ENCODE measurements at places on chromosomes 11 and 22.

GRCh38 chr11:64150051-64150450 is 15.9 kb downstream of the MACROD1 start:
- DNase-seq = no peak

DNA sequence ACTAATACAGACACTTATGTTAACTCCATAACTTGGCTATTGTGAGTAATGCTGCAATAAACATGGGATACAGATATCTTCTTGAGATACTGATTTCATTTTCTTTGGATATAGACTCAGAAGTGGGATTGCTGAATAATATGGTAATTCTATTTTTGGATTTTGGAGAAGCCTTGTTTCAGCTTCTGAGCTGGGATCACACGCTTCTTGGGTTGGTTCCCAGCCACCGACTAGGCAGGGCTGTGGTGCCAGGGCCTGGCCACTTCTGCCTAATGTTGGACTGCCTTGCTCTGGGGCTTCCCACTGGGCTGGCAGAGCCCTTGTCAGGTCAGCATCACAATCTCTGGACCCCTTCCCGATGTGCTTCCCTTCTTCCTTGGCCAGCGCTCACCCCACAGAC is 14.0 kb upstream of the MCHR1 start:
- no peak for DNase-seq

- no peak for DNase-seq
Observed at GRCh38 chr11:126375726-126376125, 20.2 kb downstream of the ST3GAL4 start.

- DNase-seq = no peak
Observed at GRCh38 chr11:102476812-102477211, 24.2 kb upstream of the TMEM123 start.
